ENCODE measurements at places on chromosomes 1 and 21. TPM values are rescaled to one million over a fixed set of nuclear protein-coding genes. Genes with fewer than 3 reads are reported as not detected.

The TRIM67 gene
- total RNA-seq, result not detected

DNA sequence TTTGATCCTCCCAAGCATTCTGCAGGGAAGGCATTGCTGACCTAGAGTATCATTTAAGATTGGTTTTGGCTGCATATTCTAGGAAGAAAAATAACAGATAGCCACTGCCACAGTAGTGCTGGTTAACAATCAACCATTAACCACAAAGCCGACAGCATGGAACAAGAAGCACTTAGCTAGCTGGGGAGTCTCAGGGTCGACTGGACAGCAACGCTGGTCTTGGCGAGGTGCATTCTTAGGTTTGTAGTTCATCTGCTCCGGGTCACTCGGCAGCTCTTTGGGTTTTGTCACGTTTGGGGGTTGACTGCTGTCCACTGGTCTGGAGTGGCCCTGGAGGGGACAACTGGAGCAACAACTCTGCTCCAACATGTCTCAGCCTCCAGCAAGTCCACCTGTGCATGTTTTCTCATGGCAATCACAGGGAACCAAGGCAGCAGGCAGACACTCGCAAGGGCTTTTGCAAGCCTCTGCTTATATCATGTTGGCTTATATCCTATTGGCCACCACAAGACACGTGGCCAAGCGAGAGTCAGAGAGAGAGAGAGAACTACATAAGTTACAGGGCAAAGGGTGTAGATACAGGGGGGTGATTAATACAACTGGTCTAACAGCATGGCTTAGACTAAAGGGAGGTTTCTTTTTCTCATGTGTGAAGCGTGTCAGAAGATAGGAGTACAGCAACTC lies 99.5 kb downstream of the LACTBL1 start:
- DNase-seq, result no peak

DNA sequence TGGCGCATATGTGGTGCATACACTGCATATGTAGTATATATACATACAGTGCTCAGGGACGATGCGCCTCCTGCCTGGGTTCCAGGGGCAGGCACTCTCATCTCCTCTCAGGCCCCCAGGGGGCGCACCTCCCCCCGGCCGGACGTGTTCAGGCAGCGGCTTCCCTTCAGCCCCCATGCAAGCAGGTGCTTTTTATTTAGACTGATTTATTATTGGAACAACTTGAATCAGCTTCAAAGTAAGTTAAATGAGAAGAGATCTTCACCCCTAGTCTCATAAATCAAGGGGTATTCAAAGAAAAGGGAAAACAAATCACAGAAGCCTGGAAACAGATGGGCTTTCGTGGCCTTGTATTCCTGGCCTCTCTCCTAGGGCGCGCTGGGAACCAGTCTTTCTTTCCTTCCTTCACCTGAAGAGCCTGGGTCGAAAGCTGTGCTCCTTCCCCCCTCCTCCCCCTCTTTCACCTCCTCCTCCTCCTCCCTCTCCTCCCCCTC lies 64.6 kb downstream of the UBIAD1 start:
- DNase-seq, result no peak

- no peak for DNase-seq
These were observed 146.2 kb downstream of the PLPP3 start for GRCh38 chr1:56433056-56433577.

GRCh38 chr1:41914516-41914915 lies 4.2 kb downstream of the HIVEP3 start:
- DNase-seq, result no peak

- no peak for DNase-seq
These were observed 64.8 kb upstream of the LGALS8 start for GRCh38 chr1:236458996-236459395.

GRCh38 chr1:53267761-53268160 lies 29.4 kb upstream of the MAGOH start:
- no peak for DNase-seq

Measured in PC-9 (cell line).